Dermis microvascular lymphatic vessel endothelial cell (primary cell): ENCODE measurements at places on chromosomes 13 and 19. TPM values are rescaled to one million over a fixed set of nuclear protein-coding genes. Genes with fewer than 3 reads are reported as not detected.

Gene SYNGR4
- not detected in 2 replicates for total RNA-seq

GRCh38 chr19:32307591-32307990 lies 37.8 kb upstream of the ZNF507 start:
- no peak for DNase-seq

- DNase-seq = no peak
Observed at GRCh38 chr13:30421093-30422053, 920 bp upstream of the UBE2L5 start.

GRCh38 chr19:19062454-19063182 lies 1.2 kb upstream of the SLC25A42 start:
- DNase-seq = no peak

GRCh38 chr13:85186356-85187045 lies 612.7 kb downstream of the SLITRK6 start:
- DNase-seq = no peak

Gene IGLON5
- not detected in 2 replicates for total RNA-seq

DNA sequence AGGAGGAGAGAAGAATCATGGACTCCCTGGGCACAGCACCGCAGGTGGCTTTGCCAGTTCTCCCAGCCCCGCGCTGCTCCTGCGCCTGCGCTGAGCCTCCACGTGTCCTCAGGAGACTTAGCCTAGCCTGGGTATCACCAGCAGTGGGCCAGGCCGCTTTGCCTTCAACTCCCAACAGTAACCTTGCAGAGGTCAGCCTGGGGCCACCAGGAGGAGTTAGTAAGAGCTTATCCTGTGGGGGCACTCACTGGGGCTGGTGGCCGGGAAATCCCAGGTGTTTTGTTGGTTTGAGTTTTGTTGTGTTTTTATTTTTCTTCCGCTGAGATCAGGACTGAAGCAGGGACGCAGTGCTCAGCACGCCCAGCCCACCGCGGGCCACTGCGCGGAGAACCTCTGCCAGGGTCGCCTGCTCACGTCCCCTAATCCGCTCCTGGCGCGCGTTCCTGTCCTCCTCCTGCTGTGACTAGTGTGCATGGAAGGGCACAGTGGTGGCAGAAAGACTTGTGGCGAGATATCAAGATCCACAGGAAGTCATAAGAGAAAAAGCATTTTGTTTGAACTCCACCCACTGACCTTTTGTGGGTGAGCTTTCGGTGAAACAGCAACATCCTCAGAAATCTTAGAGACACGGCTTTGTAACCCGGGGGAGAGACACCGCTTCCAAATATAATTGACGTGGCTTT lies 207.4 kb upstream of the RFC3 start:
- DNase-seq = peak; percentile 70

Gene CGB1
- not detected in 2 replicates for total RNA-seq

DNA sequence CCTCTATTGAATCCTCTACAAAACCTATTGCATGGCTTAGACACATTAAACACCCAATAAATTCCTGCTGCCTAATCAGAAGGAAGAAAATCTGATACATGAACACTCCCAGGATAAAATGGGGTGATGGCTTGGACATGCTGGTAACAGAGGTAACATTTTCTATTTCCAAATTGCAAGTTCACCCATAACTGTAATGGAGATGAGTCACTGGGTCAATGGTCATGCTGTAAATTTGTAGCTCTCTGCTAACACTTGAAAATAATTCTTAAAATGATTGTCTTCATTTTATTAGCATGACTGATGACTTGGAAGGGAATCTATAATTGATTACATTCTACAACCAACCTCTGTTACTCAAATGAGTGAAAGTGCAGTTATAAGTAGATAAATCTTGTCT lies 434.1 kb downstream of the FGF14 start:
- no peak for DNase-seq

GRCh38 chr13:99408703-99409000 lies 92.6 kb upstream of the TM9SF2 start:
- no peak for DNase-seq

Gene ZNF578
- 0.64 and 1.4 TPM in 2 replicates for total RNA-seq

- no peak for DNase-seq
Observed at GRCh38 chr13:68834375-68834774, 1273.3 kb upstream of the ATXN8OS start.

- DNase-seq = no peak
Observed at GRCh38 chr19:33089010-33089409, 8.0 kb downstream of the GPATCH1 start.

DNA sequence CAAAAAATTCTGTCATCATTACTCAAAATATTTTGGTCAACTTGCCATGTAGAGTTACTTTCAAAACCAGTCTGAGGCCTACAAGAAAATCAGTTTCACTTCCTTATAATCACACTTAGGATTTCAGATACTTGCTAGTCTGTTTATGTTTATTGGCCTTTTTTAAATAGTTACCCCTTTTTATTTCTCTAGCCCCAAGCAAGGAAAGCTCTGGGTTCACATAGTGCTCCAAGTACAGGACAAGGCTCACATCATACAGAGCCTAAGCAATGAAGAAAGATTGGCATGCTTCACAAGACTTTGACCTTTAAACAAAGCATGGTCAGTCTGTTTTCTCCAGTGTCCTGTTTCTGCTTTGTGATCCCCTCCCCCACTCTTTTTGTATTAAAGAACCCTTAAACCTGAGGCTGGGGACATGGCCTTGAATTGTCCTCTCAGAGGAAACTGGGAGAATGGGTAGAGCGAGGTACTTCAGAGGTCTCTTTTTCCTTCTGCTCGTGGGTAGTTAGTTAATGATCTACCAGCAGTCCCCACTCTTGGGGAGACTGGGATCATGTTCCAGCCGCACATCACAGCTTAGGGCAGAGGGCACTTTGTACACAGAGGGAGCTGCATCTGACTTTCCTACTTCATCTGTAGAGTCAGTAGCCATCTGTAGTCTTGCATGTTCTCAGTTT lies 30.7 kb downstream of the CEACAM1 start:
- DNase-seq = no peak

Gene CACNG7
- not detected in 2 replicates for total RNA-seq

- no peak for DNase-seq
Observed at GRCh38 chr13:110232142-110232541, 74.8 kb downstream of the COL4A1 start.

DNA sequence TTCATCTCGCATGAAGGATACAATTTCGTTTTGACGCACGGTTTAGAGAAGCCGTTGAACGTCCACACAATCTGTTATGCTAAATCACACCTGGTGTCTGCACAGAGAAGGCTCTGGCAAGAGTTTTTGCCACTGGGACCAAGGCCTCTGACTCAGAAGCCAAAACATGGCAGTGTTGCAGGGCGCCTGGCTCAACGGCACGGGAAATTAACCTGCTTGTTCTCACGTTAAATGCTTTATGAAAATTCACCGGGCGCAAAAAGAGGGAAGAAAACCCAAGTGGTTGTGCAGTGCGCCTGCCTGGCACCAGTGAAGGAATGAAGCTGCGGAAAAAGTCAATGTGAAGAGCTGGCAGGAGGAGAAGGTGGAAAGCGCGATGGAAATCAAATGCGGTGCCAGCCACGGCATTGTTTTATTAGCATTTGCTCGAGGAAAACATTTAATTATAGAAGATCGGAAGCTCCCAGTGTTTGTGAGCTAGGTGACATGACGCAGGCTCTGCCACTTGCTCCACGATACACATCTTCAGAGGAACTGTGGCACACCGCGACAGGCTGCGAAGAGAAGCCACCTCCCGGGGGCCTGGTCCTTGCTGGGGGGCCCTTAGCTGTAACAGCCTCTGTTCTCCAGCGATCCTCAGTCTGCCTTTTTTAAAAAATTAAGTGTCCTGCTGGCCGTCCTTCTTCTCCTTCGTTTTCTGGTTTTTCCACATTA lies 126.2 kb downstream of the ZIC5 start:
- no peak for DNase-seq

GRCh38 chr19:48588670-48589401 lies 17.7 kb upstream of the SPACA4 start:
- DNase-seq = peak; percentile 81

Gene ZIK1
- total RNA-seq = 3.9 and 7.7 TPM in 2 replicates

Gene SACS
- total RNA-seq = 25.8 and 35.0 TPM in 2 replicates

Gene MAMSTR
- total RNA-seq = under 0.01 and 0.13 TPM in 2 replicates

Gene ZNF284
- 2.2 and 2.4 TPM in 2 replicates for total RNA-seq

- no peak for DNase-seq
Observed at GRCh38 chr19:30222992-30223865, 149.0 kb upstream of the ZNF536 start.

Gene ZNF331
- total RNA-seq = 4.2 and 7.2 TPM in 2 replicates

Gene POSTN
- 3.3 and 3.9 TPM in 2 replicates for total RNA-seq

- peak; percentile 93 for DNase-seq
Observed at GRCh38 chr19:15452111-15453047, 2.6 kb upstream of the WIZ start.

GRCh38 chr13:112132142-112132541 lies 65.2 kb downstream of the SOX1 start:
- no peak for DNase-seq

DNA sequence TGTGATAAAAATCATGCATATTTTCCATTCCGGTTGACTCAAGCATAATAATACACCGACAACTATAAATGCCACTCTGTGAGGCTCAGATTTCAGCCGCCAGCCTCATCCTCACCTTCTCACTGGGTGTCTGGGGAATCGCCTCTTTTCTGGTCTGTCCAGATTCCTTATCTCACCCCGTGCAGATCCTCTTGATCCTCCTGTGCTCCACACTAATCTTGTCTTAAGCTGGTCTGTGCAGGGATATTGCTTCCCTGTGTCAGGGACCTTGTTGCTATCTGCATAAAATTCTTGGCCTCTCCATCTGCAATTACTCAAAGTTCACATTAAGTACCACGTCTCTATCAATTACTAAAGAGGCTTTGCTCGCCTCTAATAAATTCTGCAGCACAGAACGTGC lies 116.6 kb upstream of the SPACA7 start:
- DNase-seq = no peak
